Activated CD8-positive, alpha-beta T cell treated with anti-CD3 and anti-CD28 coated beads for 36 hours (primary cell): ENCODE measurements at places on chromosomes 12 and 14.

GRCh38 chr14:45204241-45204640 lies 48.8 kb downstream of the MIS18BP1 start:
- no peak for DNase-seq

DNA sequence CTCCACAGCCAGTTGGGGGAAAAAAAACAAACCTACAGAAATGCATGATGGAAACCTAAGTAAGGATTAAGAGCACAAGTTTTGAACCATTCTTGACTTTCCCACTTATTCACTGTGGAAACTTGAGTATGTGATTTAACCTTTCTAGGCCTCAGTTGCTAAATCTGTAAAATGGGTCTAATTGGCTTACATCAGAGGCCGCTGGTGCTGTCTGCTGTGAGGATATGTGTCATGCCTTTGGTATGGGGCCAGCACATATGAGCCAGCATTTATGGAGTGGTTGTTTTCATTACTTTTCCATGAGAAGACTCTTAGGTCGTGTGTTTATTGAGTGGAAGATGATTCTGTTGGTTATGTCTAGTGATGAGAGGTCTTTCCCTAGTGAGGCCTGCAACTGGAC lies 102.4 kb downstream of the ESR2 start:
- DNase-seq: no peak

- DNase-seq: peak; percentile 13
Observed at GRCh38 chr14:90319634-90320541, 11.9 kb downstream of the NRDE2 start.

GRCh38 chr12:119169150-119169549 lies 9.6 kb upstream of the HSPB8 start:
- no peak for DNase-seq

- no peak for DNase-seq
Observed at GRCh38 chr12:18320036-18320617, 58.8 kb downstream of the PIK3C2G start.

DNA sequence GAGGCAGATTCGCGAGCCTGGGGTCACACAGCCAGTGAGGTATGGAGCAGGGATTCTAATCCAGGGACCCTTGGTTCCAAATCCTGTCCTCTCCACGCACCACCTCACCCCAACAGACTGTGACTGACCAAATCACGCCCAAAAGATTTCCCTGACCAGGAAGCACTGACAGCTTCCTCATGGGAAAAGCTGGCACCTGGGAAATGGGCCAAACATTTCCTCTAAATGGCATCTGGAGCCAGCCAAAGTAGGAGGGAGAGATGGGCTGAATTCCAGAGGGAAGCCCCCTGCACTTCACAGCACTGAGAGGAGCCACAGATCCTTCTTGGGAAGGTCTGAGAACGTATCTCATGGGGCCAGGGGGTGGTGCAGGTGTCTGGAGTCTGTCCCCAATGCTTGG lies 28.8 kb downstream of the CCDC92 start:
- no peak for DNase-seq

DNA sequence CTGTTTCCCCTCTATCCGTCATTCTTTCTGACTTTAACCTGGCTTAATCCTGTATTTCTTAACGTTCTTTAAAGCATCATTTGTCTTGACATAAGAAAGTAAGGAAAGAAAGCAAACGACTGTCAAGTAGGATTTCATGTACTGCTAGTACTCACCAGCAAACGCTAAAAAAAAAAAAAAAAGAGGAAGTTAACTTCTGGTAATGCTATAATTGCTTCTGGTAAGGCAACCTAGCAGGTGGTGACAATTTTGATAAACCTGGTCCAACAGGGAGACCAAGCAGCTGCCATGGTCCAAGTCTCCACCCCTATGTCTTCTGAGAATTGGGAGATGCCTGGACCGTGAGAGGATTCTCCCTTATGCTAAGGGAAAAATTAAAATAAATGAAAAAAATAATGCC lies 306.6 kb downstream of the DAD1 start:
- no peak for DNase-seq

DNA sequence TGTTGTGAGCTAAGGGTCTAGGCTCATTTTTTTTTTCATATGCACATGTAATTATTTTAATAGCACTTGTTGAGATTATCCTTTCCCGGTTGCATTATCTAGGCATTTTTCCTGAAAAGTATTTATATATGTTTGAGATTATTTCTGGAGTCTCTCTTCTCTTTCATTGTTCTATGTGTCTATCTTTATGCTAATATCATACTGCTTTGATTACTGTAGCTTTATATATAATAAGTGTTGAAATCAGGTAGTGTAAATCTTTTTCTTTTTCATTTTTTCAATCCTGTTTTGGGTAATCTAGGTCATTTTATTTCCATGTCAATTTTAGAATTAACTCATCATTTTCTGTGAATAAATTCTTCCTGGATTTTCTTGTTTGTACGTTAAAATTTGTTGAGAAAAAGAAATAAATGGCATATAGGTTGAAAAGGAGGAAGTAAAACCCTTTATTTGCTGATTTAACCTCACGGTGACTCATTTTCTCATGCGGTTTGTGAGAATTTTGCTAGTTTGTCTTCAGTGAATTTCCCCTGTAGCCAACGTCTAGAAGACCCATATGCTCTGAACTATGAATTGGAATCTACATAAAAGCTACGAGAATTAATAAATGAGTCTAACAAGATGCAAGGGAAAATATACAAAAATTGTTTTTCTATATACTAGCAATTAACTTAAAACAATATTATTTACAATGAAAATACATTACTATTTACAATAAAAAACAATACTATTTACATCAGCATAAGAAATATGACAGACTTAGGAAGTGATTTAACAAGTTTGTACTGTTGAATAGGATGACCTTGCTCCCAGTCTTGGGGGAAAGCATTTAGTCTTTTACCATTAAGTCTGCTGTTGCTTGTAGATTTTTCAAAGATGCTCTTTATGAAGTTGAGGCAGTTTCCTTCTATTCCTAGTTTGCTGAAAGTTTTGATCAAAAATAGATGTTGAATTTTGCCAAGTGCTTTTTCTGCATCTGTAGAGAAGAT lies 105.0 kb downstream of the SNAPC1 start:
- peak; percentile 20 for DNase-seq

- no peak for DNase-seq
Observed at GRCh38 chr14:60346706-60347105, 97.7 kb downstream of the PPM1A start.

DNA sequence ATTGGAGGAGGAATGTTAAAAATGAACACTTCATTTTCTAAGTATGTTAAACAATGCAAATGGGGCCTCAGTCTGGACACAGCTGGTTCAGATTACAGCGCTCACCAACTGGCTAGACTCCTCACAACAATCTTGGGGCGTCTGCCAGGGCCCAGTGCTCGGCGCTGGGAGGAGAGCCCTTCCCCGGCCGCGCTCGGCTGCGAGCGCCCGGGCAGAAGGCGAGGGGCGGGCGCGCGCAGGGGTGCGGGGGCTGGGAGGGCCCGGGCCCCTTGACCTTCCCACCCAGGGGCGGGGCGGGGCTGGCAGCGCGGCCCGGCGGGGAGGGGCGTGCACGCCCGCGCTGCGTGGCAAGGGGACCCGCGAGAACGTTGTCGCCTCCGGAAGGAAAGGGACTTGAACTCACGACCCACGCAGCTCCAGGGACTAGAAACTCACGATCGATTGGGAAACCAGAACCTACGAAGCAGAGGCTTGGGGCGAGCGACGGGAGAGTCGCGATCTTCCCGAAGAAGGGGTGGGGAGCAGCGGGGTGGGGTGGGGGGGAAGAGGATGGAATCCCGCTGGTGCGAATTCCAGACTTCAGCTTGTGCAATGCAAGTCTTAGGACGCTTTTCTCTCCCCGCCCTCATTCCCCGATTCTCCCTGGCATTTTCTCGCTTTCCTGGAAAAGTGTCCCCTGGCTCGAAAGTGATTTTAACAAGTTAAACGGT lies at the start of gene FBLN5:
Gene FBLN5, minus strand, starts transcription at position 220 of the 710 bp plus-strand sequence. CDS start 465 bp downstream, outside the sequence.
- peak; percentile 45 for DNase-seq

DNA sequence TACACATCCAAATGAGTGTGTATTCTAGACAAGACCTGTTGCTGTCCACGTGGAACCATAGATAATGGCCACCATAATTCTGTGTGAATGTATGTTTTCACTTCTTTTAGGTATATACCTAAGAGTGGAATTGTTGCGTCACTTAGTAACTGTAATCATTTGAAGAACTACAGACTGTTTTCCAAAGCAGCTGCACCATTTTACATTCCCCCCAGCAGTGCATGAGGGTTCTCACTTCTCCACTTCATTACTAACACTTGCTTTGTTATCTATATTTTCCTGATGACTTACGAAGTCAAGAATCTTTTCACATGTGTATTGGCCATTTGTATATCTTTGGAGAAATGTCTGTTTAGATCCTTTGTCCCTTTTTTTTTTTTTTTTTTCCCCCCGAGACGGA lies 106.4 kb downstream of the SCFD1 start:
- DNase-seq: no peak
